CD4-positive, alpha-beta T cell treated with Interleukin-1 beta for 1 hour (primary cell): ENCODE measurements at places on chromosomes 3 and 15.

DNA sequence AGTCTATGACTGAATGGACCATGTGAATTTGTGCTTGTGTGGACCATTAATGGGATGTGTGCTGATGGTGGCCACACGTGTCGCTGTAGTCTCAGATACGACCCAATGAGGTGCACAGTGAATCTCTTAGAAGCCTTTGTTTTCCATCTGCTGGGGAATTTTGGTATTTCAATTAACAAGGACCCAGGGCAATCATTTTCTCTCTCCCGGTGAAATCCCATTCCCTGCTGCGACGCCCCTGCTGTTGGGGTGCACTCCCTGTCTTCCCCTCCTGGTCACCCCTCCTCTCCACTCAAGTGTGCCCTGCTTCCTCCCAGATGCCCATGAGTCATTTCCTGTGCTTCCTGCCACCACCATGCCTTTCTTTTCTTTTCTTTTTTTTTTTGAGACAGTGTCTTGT, 32.7 kb downstream of the EBLN2 start:
- no peak for DNase-seq

DNA sequence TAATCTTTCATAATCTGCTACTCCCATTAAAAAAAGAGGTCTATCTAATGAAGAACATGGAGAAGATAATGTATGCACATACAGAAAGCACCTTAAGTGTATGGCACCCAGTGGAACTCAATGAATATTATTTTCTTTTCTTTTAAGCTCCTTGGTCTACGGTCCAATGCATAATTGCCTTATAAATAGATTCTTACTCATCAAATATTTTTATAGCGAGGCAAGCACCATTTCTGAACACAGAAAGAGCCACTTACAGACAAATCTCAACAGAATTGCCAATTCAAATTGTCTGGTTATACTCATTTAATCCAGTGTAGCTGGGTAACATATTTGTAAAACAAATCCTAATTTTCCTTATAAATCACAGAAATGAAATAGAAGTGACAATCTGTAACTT, 6.3 kb downstream of the PDZRN3 start:
- DNase-seq = no peak

- no peak for DNase-seq
Observed at GRCh38 chr3:32118215-32118614, 11.8 kb downstream of the GPD1L start.

DNA sequence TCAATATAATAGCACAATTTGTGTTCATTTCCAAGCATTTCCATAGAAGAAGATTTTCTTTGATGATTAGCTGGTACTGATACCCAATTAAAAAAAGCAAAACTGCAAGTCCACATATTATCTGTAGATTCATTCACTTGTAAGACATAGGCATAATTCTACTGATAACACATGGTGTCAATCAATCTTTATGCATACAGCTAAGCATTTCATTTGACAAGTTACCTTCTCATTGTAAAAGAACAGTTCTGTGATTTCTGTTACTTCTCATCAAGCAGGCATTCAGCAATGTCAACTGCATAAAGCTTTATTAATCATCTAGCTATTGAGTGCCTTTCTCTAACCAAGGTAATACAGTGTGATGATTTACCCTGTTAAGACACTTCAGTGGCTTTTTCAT, 672.0 kb downstream of the PLOD2 start:
- no peak for DNase-seq
